A549 treated with RU486 at 1 μM for 4 hours (cell line): ENCODE measurements at places on chromosomes 6 and 20. TPM values are rescaled to one million over a fixed set of nuclear protein-coding genes. Genes with fewer than 3 reads are reported as not detected.

PTCHD4 gene
- 0.03 to 0.15 TPM (median 0.08 TPM) in 4 of 5 replicates, not detected in the other for total RNA-seq

CENPW gene
- total RNA-seq = 34.0 to 44.6 TPM (median 41.9 TPM) in 5 replicates

ACSS1 gene
- total RNA-seq = 7.4 to 12.0 TPM (median 10.9 TPM) in 5 replicates

EYS gene
- 0.02 to 0.33 TPM in 2 of 5 replicates, not detected in the others for total RNA-seq

HEY2 gene
- 0.06 to 0.08 TPM in 2 of 5 replicates, not detected in the others for total RNA-seq

ZC2HC1B gene
- not detected in 5 replicates for total RNA-seq

EPHA7 gene
- 0.03 to 0.18 TPM (median 0.07 TPM) in 5 replicates for total RNA-seq

PLCB1 gene
- total RNA-seq = 0.26 to 0.68 TPM (median 0.50 TPM) in 5 replicates

PLG gene
- total RNA-seq = not detected in 5 replicates
